ENCODE measurements at places on chromosomes 12 and 14.
A peak's percentile ranks its signal among the peaks of the same experiment; 100 is the strongest.

GRCh38 chr12:121391619-121392324 lies 8.1 kb upstream of the RNF34 start:
- no peak for DNase-seq

DNA sequence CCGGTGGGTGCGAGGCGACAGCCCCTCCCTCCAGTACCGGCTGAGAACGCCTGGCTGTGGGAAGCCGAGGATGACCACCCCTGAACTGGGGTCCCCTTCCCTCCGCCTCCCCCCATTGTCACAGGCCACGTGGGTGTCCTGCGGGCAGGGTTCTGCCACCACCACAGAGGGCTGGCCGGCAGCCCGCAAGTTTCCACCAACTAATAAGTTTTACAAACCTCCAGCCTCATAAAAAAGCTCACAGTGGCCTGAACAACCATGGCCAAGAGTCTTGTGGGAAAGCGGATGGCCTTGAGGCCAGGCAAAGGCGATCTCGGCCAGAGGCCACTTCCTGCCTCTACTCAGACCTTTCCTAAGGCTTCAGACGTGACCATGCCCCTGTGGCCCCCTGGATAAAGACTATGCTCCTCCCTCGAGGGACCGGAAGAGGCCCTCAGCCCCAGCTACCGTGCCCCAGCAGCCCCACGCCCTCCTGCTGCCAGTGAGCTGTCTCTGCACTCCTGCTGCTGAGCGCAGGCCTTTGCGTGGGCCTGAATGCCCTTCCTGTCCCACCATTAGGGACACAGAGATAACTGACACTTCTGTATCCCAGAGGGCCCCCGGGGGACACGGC lies 46.1 kb upstream of the DLK1 start:
- peak; percentile 33 for DNase-seq

DNA sequence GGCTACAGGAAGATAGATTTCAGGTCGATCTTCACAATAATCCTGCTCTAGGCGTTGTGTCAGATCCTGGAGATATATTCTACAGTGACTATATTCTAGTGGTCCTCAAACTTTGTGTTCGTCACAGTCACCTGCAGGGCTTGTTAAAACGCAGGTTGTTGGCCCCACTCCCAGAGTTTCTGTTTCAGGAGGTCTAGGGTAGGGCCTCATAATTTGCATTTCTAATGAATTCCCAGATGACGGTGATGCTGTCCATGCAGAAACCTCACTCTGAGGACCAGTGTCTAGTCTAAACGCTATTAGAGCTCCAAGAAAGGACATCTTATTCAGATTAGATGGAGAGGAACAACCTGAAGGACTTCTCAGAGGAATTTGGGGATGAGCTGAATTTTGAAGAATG lies 13.2 kb upstream of the SLC6A13 start:
- DNase-seq, result no peak

GRCh38 chr12:39095636-39096330 lies 190.4 kb upstream of the CPNE8 start:
- DNase-seq, result peak; percentile 41

DNA sequence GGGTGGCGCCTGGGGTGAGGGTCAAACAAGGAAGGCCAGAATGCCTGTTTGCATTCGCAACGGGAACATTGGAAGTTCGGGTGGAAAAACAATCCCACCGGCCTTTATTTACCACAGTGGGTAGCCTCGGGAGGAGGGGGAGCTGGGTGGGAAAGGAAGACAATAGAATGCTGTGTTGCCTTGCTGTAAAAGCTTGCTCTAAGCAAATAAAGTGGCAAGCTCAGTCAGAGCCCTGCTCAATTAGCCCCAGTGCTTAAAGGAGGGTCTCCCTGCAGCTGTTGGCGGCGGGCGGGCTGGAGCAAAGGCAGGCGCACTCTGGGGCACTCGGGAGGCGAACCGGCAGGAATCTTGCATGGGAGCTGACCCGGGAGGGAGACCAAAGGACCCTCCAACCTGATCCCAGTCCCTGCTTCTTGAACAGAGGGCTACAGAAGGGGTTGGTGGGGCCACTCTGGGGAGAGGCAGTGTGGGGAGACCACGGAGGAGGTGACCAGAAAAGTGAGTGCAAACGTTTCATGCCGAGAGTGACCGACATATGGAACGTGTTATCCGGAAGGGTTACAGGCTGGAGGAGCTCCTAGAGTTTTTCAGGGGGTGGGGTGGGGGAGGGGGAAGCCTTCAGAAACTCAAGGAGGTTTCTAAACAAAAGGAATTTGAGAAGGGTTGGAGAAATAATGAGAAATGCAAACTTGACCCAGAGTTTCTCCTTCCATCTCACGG lies 48.5 kb downstream of the NTF3 start:
- peak; percentile 55 for DNase-seq

GRCh38 chr14:63273129-63273528 lies 45.6 kb downstream of the GPHB5 start:
- DNase-seq, result no peak

DNA sequence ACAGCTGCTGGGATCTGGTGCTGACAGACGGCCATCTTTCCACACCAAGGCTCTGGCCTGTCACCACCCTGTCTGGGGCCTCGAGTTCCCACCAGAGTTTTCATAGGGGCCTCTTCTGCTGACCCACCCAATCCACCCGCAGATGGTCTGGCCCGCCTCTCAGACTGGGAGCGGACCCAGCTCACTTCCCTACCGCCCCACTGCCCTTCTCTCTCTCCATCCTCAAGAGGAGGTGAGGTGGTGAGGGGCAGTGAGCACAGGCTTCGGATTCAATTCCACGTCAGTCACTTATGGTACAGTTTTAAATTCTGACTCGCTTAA lies 12.3 kb upstream of the RPS6KL1 start:
- DNase-seq, result no peak

GRCh38 chr12:30792085-30792484 lies 37.3 kb upstream of the CAPRIN2 start:
- DNase-seq, result no peak

DNA sequence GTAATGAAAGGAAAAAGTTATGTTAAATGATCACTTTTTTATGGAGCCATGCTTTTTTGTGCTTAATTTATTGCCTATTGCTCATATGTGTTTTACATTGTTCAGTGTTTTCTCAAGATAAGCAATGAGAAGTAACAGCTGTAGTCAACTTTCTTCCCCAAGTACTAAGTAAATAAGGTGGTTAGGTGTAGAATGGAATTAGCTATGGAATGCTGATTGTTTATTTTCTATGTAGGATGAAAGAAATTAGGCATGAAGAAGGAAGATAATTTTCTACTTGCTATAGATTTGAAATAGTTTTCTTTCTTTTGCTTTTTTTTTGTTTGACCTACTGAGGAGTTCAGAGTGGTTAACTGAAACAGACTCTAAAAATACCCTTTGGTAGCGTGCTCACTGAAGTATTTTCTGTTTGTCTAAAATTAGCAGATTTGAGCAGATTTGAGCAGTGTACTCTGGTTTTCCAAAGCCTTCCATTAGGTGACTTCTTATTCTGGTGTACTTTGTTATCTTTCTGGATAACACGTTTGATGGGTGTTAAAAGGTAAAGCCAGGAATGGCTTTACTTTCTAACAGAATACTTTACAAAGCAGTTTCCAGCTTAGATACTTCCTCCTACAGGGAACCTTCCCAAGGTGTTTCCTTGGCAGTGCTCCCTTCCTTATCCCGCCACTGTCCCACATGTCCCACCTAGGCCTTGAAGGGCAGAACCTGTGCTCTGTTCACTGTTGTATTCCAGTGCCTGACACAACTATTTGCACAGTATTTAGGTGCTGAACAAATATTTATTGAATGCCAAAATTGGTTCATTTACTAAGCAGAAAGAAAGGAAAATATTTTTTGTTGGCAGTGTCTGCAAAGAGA lies 56.0 kb downstream of the RASSF3 start:
- no peak for DNase-seq

- DNase-seq, result no peak
Observed at GRCh38 chr14:27836386-27836785, 930.2 kb upstream of the FOXG1 start.

GRCh38 chr14:21923820-21924219 lies 250.2 kb upstream of the OR4E1 start:
- no peak for DNase-seq

DNA sequence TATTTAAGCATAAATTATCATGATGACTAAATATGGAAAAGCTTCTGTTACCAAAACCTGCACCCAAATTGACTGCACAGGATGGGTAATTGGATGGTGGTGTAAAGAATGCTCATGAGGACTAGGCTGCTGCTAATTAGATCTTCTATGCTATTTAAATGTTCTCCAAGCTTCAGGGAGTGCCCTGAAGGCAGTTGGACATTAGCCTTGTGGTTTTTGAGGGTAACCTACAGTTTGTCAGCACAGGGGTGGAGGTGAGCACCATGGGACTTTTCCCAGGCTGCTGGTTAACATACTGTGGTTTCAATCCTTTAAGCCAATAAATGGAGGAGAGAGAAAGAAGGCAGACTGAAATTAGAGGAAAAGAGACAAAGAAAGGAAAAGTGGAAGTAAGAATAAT lies 145.0 kb downstream of the WIF1 start:
- DNase-seq, result no peak

- no peak for DNase-seq
Observed at GRCh38 chr12:68203460-68203875, 22.1 kb downstream of the IL26 start.

GRCh38 chr14:59739794-59740193 lies 130.8 kb downstream of the RTN1 start:
- DNase-seq, result no peak

- DNase-seq, result no peak
Observed at GRCh38 chr14:93878212-93878611, 48.9 kb upstream of the FAM181A start.

GRCh38 chr12:114529966-114530365 lies 124.0 kb upstream of the TBX5 start:
- DNase-seq, result no peak

- DNase-seq, result no peak
Observed at GRCh38 chr12:127178463-127178862, 1088.5 kb upstream of the TMEM132C start.

- no peak for DNase-seq
Observed at GRCh38 chr12:49470986-49471385, 67.8 kb upstream of the KCNH3 start.

GRCh38 chr12:91774434-91774921 lies 371.2 kb downstream of the BTG1 start:
- DNase-seq, result no peak

GRCh38 chr14:37223947-37224474 lies 26.3 kb downstream of the MIPOL1 start:
- no peak for DNase-seq

DNA sequence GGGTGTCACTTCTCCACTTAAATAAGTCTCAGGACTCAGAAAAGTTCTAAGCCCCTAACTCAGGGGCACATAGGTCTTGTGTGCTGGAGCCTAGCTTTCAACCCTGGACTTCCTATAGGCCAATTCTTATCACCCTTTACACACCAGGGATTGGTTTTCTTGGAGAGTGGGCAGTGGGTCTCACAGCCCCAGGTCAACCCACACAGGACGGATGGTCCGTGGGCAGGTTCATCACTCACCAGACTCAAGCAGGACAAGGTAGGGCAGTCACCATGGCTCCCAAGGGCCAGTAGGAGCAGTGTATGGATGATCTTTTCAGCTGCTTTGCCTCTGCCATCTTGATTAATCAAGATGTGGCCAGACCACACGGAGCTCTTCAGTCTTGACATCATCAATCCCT lies 232.5 kb downstream of the SLC41A2 start:
- no peak for DNase-seq

GRCh38 chr12:43009846-43010240 lies 420.3 kb upstream of the PRICKLE1 start:
- DNase-seq, result no peak

DNA sequence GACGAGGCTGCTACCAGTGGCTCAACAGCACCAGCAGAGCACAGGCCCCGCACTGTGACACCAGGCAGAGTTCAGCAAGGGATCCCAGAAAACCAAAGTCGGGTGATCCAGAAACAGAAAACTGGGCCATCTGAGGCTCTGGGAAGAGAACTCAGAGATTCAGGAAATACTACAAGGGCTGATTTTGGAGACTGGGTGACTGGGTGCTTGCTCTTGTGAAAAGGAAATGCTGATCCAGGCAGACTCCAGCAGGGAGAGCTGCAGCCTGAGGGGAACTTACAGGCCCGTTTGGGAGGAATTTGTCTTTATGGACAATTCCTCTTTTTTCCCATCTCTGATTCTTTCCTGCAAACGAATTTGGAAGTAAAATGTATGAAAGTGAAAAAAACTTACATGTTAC lies 28.2 kb downstream of the FOXN3 start:
- peak; percentile 49 for DNase-seq

- DNase-seq, result no peak
Observed at GRCh38 chr12:124809878-124810277, 53.8 kb downstream of the SCARB1 start.

- no peak for DNase-seq
Observed at GRCh38 chr14:105213361-105213760, 32.2 kb upstream of the NUDT14 start.

GRCh38 chr14:32986791-32987540 lies 48.3 kb downstream of the NPAS3 start:
- DNase-seq, result no peak

DNA sequence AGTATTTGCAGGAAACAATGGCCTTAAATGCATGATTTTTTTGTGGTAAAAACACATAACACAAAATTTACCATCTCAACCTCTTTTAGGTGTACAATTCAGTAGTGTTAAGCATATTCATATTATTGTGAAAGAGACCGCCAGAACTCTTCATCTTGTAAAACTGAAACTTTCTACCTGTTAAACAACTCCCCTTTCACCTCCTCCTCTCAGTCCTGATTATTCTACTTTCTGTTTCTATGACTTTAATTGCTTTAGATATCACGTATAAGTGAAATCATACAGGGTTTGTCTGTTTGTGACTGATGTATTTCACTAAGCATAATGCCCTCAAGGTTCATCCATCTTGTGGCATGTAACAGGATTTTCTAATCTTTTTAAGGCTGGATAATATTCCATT lies 353.4 kb downstream of the ADAMTS20 start:
- DNase-seq, result no peak

- DNase-seq, result peak; percentile 63
Observed at GRCh38 chr14:76050797-76051392, 65.3 kb downstream of the IFT43 start.

- no peak for DNase-seq
Observed at GRCh38 chr14:50717811-50718210, 49.7 kb upstream of the SAV1 start.

GRCh38 chr12:53984901-53985691 lies at the start of gene HOXC10:
TSS of gene HOXC10 (plus strand) at chr12:53985146. CDS start at chr12:53985260, 114 bp downstream.
- peak; percentile 88 for DNase-seq

- no peak for DNase-seq
Observed at GRCh38 chr12:111556676-111557075, 42.4 kb downstream of the ATXN2 start.

GRCh38 chr14:61923348-61923747 lies 161.1 kb downstream of the SNAPC1 start:
- no peak for DNase-seq

DNA sequence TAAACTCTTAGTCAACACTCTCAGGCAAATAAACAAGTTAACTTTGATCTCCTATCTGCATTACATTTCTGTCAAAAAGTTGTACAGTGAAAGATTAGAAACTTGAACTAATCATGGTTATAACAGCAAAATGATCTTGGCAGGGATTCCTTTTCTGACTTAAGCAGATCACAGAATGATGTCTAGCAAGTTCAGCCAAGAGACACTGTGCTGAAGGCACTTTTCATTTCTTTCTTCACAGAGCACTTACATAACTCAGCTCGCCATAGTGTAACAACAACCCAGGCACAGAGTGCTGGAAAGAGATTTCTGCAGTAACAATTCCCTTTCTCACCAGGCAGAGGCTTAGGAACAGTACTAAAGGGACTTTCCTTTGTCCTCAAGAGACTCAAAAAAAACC lies 19.6 kb upstream of the CSRP2 start:
- DNase-seq, result peak; percentile 53

- no peak for DNase-seq
Observed at GRCh38 chr14:106187216-106187615, 660.8 kb downstream of the TMEM121 start.
